Caki2 (cell line): ENCODE measurements at places on chromosomes 16 and 17. TPM values are rescaled to one million over a fixed set of nuclear protein-coding genes. Genes with fewer than 3 reads are reported as not detected.

PTX4 gene
- not detected in 2 replicates for total RNA-seq

MAFG gene
- total RNA-seq: 45.2 and 67.3 TPM in 2 replicates

MGAT5B gene
- 3.1 and 9.6 TPM in 2 replicates for total RNA-seq

USP43 gene
- 4.2 and 5.3 TPM in 2 replicates for total RNA-seq

RGS11 gene
- 1.1 and 3.6 TPM in 2 replicates for total RNA-seq

PLD2 gene
- total RNA-seq: 6.1 and 31.9 TPM in 2 replicates

TPSAB1 gene
- total RNA-seq: not detected in 2 replicates

RSL1D1 gene
- total RNA-seq: 196 and 259 TPM in 2 replicates

MYH11 gene
- total RNA-seq: not detected in 2 replicates

NRN1L gene
- 0.84 and 23.3 TPM in 2 replicates for total RNA-seq

CD300LF gene
- not detected in 2 replicates for total RNA-seq

CD300LB gene
- total RNA-seq: not detected in 2 replicates

HIGD1B gene
- total RNA-seq: not detected in 2 replicates

- no peak for DNase-seq
Observed at GRCh38 chr17:68534695-68535088, 22.5 kb downstream of the PRKAR1A start.

DNA sequence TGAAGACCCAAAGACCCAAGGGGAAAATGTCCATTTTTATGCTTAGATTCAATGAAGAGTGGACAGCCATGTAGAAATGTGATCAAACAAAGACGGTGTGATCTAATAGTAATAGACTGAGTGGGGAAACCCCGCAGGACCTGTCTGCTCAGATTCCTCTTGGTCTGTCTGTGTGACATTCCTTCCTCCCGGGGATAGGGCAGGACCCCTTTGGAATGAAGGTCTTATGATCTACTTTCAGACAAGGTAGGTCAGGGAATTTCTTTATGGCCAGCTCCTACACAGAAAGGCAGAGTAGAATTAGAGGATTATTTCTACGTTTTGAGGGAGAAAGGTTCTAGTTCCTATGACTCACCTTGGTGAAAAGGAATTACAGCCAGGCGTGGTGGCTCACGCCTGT, 267.6 kb downstream of the STX8 start:
- DNase-seq: no peak
